ENCODE measurements at places on chromosomes 1 and 21. TPM values are rescaled to one million over a fixed set of nuclear protein-coding genes. Genes with fewer than 3 reads are reported as not detected.

DNA sequence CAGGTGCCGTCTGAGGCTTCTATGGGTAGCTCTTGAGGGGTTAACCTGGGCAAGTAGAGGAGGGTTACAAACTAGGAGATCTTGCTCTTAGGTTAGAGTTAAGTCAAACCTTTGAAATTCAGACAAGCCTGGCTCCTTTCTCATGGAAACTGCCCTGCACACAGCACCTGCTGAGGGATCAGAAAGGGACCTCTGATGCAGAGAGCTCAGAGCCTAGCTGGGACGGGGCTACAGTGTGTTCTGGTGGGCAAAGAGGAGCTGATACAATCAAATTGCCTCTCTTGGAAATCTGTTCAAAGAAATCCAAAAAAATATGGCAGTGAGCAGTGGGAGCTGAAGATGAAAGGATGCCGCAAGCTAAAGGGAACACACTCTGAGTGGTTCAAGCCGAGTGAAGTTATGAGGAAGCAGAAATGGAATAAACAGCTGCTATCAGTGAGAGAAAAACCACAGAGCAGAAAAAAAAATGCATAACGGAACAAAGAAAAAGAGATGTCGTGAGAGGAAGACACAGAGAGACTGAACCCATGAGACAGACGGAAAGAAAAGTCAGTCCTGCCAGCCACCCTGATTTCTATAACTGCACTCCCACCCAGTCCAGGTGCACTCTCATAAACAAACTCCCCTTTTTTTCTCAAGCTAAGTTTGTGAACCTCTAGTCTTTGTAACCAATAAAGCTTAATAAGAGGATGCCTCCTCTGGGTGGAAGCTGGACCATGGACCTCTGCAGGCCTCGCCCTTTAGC, 26.6 kb downstream of the PAFAH2 start:
- no peaks in the 10 kb centered on the region for H3K4me1 ChIP-seq
- no peak for DNase-seq
- peaks cover 1% of the 10 kb centered on the region for H3K36me3 ChIP-seq
- no peak overlapping the region for H3K4me3 ChIP-seq

GRCh38 chr1:206559672-206559995, 52.3 kb downstream of the RASSF5 start:
- no peak overlapping the region for H3K27ac ChIP-seq
- peaks cover 11% of the 10 kb centered on the region for H3K4me1 ChIP-seq
- H3K36me3 ChIP-seq = peaks cover 1% of the 10 kb centered on the region
- H3K4me3 ChIP-seq = no peak overlapping the region
- DNase-seq = no peak

DNA sequence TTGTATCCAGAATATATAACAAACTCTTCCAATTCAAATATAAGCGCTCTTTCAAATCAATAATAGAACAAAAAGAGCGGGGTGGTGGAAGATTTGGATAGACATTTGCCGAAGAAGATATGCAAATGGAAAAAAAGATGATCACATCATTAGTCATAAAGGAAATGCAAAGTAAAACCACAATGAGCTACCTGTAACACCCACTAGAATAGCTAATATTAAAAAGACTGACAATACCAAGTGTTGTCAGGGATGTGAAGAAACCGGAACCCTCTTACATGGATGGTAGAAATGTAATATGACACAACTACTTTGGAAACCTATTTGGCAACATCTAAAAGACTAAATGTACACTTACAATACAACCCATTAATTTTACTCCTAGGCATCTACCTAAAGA, 5.7 kb upstream of the TRAF5 start:
- H3K27ac ChIP-seq = no peak overlapping the region
- H3K4me3 ChIP-seq = no peak overlapping the region
- DNase-seq = no peak
- no peaks in the 10 kb centered on the region for H3K27me3 ChIP-seq

- H3K27me3 ChIP-seq = no peaks in the 10 kb centered on the region
- no peak overlapping the region for H3K27ac ChIP-seq
- H3K4me3 ChIP-seq = no peak overlapping the region
- H3K36me3 ChIP-seq = no peaks in the 10 kb centered on the region
- no peaks in the 10 kb centered on the region for H3K4me1 ChIP-seq
- DNase-seq = no peak
These were observed 99.9 kb upstream of the SGIP1 start for GRCh38 chr1:66434096-66434495.

GRCh38 chr1:65067491-65068201, 80.4 kb upstream of the AK4 start:
- H3K4me3 ChIP-seq = peak overlapping the region; percentile 56
- DNase-seq = peak; percentile 54
- H3K27me3 ChIP-seq = no peaks in the 10 kb centered on the region

DNA sequence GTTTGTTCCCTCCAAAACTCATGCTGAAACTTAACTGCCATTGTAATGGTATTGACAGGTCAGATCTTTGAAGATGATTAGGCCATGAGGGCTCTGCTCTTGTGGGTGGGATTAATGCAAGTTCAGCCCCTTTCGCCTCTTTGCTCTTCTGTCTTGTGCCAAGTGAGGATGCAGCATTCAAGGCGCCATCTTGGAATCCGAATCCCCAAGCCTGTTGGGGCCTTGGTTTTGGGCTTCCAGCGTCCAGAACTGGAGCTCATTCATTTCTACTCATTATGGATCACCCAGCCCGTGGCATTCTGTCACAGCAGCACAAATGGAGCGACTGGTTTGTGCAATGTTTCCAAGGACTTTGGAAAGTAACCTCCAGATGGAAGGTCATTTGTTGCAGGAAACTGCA, 5.6 kb downstream of the TTC34 start:
- no peak overlapping the region for H3K27ac ChIP-seq
- H3K4me3 ChIP-seq = no peak overlapping the region
- no peaks in the 10 kb centered on the region for H3K27me3 ChIP-seq
- no peaks in the 10 kb centered on the region for H3K4me1 ChIP-seq
- H3K36me3 ChIP-seq = no peaks in the 10 kb centered on the region

DNA sequence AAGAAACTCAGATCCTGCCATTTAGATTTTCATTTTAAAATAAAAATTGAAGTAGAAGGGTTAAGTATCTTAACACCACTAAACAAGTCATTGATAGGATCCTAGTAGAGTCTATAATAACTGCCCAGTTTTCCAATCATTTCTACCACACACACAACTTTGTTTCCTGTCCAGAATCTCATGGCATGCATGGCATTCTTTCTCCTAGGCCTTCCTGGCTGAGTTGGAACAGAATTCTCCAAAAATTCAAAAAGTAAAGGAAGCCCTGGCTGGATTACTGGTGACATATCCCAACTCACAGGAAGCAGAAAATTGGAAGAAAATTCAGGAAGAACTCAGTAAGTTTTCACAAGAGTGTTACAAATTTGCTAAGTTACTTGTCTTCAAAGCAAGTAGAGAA, 111.4 kb upstream of the BMP8A start:
- no peak overlapping the region for H3K27ac ChIP-seq
- H3K27me3 ChIP-seq = no peaks in the 10 kb centered on the region
- no peak overlapping the region for H3K4me3 ChIP-seq
- peaks cover 5% of the 10 kb centered on the region for H3K4me1 ChIP-seq

DNA sequence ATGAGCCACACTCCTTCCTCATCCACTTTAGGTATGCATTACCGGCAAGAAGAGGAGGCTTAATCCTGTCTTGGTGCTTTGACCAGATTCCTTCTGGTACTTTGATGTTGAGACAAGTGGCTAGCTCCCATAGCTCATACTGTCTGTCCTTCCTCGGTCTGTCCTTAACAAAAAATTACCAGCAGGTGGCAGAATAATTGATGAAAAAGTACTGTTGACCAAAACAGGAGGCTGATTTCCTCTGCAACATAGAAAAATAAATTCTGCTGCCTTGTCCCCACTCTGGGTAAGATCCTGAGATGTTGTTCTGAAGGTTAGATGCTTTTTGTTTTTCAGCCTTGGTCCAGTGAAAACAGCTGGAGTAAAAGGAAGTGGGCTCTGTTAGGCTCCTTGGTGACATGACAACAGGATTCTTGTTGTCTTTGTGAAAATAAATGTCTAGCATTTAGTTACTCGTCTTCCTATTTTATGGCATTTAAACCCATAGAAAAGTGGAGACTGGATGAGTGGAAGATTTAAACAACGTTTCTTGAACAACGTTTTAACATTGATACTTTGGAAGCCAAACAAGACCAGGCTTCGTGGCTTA, 11.2 kb upstream of the HJV start:
- DNase-seq = no peak
- no peak overlapping the region for H3K4me3 ChIP-seq
- H3K27me3 ChIP-seq = no peaks in the 10 kb centered on the region
- H3K27ac ChIP-seq = no peak overlapping the region

The BCL2L15 gene
- 0.09 TPM for total RNA-seq

The RAB3B gene
- total RNA-seq = 11.6 TPM

The PLA2G2D gene
- not detected for total RNA-seq

The CAMK1G gene
- total RNA-seq = not detected

The C1QA gene
- not detected for total RNA-seq

Measured in Caco-2 (cell line).